Naive thymus-derived CD8-positive, alpha-beta T cell (primary cell): ENCODE measurements at places on chromosomes 5 and 9. TPM values are rescaled to one million over a fixed set of nuclear protein-coding genes. Genes with fewer than 3 reads are reported as not detected.

Gene PCDHGA7
- 0.33 TPM for total RNA-seq

Gene SH3PXD2B
- 0.55 TPM for total RNA-seq

Gene GABRA1
- total RNA-seq = not detected

Gene NR6A1
- 0.05 TPM for total RNA-seq

Gene KCNIP1
- total RNA-seq = not detected

Gene DNAH5
- total RNA-seq = not detected

Gene FASTKD3
- total RNA-seq = 13.7 TPM

Gene ADRA1B
- not detected for total RNA-seq

Gene HBEGF
- 0.44 TPM for total RNA-seq

Gene SLC45A2
- not detected for total RNA-seq

Gene BNC2
- total RNA-seq = not detected

Gene CCDC180
- total RNA-seq = 17.8 TPM

Gene SLC30A5
- total RNA-seq = 42.0 TPM

Gene ECM2
- total RNA-seq = not detected

Gene PRLR
- total RNA-seq = not detected

Gene DMRT3
- total RNA-seq = not detected

Gene IGFBPL1
- total RNA-seq = not detected

Gene CEL
- 1.3 TPM for total RNA-seq

Gene GPX3
- total RNA-seq = not detected

Gene IL5
- not detected for total RNA-seq

Gene TNC
- not detected for total RNA-seq

Gene BHMT
- not detected for total RNA-seq

Gene SYNPO
- total RNA-seq = 0.83 TPM

Gene COL23A1
- 0.16 TPM for total RNA-seq

Gene MEIKIN
- 2.8 TPM for total RNA-seq

Gene IL31RA
- total RNA-seq = not detected

Gene RNF183
- not detected for total RNA-seq

Gene GLRA1
- not detected for total RNA-seq

Gene C9orf72
- total RNA-seq = 29.9 TPM

Gene UBE2B
- total RNA-seq = 147 TPM

Gene C5
- total RNA-seq = 1.1 TPM

Gene DAB2IP
- not detected for total RNA-seq

Gene TCF7
- total RNA-seq = 911 TPM

Gene TIMD4
- total RNA-seq = 26.5 TPM

Gene REEP2
- total RNA-seq = 0.75 TPM

Gene MSX2
- total RNA-seq = not detected

Gene GFRA3
- not detected for total RNA-seq

Gene S1PR3
- not detected for total RNA-seq

Gene PCDHB12
- not detected for total RNA-seq

Gene GNPDA1
- 29.4 TPM for total RNA-seq

Gene FAM219A
- total RNA-seq = 18.4 TPM

Gene MRPS27
- total RNA-seq = 48.5 TPM

Gene FOXE1
- total RNA-seq = not detected

Gene MYORG
- 1.5 TPM for total RNA-seq

Gene CACFD1
- 4.9 TPM for total RNA-seq

Gene AIF1L
- not detected for total RNA-seq

Gene FGF18
- 0.42 TPM for total RNA-seq
